ENCODE measurements at places on chromosomes 2 and 18. TPM values are rescaled to one million over a fixed set of nuclear protein-coding genes. Genes with fewer than 3 reads are reported as not detected.

Gene DCDC2C
- not detected for total RNA-seq

Gene TMEM169
- 0.22 TPM for total RNA-seq

Gene SNORC
- 0.34 TPM for total RNA-seq

Gene NYAP2
- total RNA-seq: not detected

Gene HOXD4
- total RNA-seq: 3.5 TPM

Measured in dermis lymphatic vessel endothelial cell (primary cell).